Lung (tissue), 17 donors: ENCODE measurements at places on chromosomes 12 and 14.

- H3K36me3 ChIP-seq: no peaks in the 10 kb centered on the region
- H3K4me1 ChIP-seq: no peaks in the 10 kb centered on the region
These were observed 248.7 kb upstream of the PELI2 start for GRCh38 chr14:55869397-55870049.

DNA sequence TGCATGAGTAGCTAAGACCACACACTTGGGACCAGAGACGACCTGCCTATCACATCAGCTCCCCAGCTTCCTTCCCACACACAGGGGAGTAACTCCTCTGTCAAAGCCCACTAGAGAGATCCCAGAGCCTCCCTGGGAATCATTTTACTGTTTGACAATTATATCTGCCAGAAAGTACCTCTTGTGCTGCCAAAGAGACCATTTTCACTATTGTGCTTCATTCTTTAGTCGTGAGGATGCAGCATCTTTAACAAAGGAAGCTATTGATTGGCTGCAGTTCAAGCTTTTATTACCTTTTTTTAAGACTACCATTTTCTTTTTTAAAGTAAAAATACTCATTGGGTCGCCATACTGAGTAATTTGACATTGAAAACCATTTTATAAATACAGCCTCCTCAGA, 194.5 kb upstream of the RGS6 start:
- DNase-seq: no peak
- H3K27ac ChIP-seq: no peak overlapping the region
- H3K4me1 ChIP-seq: peaks cover 2% of the 10 kb centered on the region
- H3K36me3 ChIP-seq: no peaks in the 10 kb centered on the region
- no peak overlapping the region for H3K4me3 ChIP-seq

GRCh38 chr14:93645200-93645599, 143.1 kb downstream of the PRIMA1 start:
- DNase-seq: peak; percentile 31
- H3K4me1 ChIP-seq: no peaks in the 10 kb centered on the region
- H3K27me3 ChIP-seq: no peaks in the 10 kb centered on the region

- H3K27ac ChIP-seq: no peak overlapping the region
- H3K4me1 ChIP-seq: no peaks in the 10 kb centered on the region
- DNase-seq: no peak
- no peaks in the 10 kb centered on the region for H3K27me3 ChIP-seq
These were observed 777.4 kb upstream of the TBX3 start for GRCh38 chr12:115461401-115461800.

DNA sequence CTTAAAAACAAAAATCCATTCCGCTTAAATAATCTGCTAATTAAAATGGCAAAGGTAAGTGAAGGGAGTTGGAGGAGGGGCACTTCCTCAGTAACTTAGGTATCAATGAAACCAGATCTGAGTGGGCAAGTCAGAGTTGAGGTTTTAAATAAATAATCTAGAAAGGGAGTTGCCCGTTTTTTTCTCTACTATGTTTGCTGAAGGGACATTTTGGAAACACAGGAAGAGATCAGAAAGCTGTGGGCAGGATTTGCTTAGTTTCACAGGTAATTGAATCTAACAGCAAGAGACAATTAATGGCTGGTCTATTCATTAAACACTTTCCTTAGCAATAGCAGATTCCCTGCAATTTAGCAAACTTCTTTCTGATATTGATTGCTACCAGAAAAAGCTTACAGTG, 186.0 kb upstream of the ABCD2 start:
- H3K4me1 ChIP-seq: no peaks in the 10 kb centered on the region
- no peaks in the 10 kb centered on the region for H3K36me3 ChIP-seq
- H3K27me3 ChIP-seq: no peaks in the 10 kb centered on the region
- no peak overlapping the region for H3K27ac ChIP-seq
- no peak for DNase-seq
